ENCODE measurements at places on chromosomes 12 and 14.
A peak's percentile ranks its signal among the peaks of the same experiment; 100 is the strongest.

- no peak for DNase-seq
These were observed 138.1 kb downstream of the BCL11B start for GRCh38 chr14:99133636-99134515.

DNA sequence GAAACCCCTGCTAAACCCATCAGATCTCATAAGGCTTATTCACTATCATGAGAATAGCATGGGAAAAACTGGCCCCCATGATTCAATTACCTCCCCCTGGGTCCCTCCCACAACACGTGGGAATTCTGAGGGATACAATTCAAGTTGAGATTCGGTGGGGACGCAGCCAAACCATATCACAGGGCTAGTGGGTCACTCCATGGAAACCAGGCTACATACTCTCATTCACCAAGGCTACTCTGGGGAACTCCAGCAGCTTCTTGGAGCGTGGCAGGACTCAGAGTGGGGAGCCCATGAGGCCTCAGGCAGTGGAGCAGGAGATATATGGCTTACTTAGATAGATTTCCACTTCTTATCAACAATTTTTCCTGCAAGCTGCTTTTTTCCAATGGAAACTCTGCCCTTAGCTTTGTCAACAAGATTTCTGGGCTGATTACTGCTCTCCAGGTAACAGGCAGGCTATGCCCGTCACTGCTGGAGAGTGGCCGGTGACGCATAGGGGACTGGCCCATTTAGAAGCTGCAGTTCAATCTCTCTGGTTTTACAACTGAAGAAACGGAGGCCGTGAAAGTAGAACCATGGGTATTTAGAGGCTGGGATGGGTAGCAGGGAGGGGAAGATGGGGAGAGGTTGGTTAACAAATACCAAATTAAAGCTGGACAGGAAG is 16.5 kb downstream of the VDR start:
- DNase-seq: no peak

DNA sequence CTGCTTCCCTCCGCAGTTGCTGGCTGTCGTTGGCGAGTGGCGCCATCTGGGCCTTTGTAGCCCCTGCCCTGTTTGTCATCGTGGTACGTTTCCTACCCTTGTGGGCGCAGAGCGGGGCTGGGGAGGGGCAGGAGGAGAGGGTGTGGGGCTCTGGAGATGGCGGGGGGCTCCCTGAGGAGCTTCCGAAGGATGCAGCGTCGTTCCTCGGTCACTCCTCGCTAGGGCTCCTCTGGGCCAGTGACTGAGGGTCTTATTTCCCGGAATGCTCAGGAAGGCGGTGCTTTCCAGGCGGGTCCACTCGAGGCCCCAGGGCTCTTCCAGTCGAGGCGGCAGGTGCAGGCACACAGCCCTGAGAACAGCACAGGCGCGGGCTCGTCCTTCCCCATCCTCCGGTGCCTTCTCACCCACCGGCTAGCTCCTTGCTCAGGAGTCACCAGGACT is 167.1 kb downstream of the ADGRD1 start:
- DNase-seq: no peak

- DNase-seq: no peak
These were observed 345.5 kb downstream of the BCAT1 start for GRCh38 chr12:24603371-24603770.

- peak; percentile 74 for DNase-seq
These were observed 108.4 kb downstream of the BRMS1L start for GRCh38 chr14:35934499-35934898.

DNA sequence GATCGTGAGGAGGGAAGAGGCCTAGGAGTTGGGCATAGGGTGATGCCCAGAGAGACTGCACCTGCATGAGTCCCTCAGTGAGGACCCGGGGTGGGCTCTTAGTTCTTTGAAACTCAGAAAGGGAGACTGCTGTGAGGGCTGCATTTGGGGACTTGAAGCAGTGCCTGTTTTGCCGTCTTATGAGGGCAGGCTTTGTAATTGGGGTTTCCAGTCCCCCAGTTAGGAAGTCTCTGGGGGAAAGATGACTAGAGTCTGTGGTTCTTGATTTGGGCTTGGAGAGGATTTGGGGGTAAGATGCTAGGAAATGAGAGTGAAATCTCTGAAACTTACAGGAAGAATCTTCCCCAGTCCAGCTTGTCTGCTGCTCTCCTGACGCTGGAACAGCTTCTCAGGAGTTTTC is 99.6 kb downstream of the ARF6 start:
- no peak for DNase-seq

DNA sequence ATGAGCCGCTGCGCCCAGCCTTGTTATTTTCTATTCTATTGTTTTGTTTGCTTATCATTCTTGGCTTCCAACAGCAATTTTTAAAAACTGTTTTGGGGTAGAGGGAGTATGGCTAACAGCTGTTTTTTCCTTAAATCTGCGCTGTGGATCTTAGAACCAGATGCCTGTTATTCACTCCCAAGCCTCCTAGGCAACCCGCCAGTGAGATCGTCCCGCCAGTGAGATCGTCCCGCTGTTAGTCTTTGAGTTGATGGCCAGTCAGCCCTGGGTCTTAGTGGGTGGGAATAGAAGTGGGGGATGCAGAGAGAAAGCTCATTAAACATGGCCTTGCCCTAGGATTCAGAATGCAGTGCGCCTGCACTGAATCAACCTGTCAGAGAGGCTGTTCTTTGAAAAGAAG is 67.3 kb upstream of the BICD1 start:
- no peak for DNase-seq

- DNase-seq: no peak
These were observed 40.4 kb downstream of the P2RX4 start for GRCh38 chr12:121250359-121250758.

- no peak for DNase-seq
These were observed 49.8 kb downstream of the PAPLN start for GRCh38 chr14:73287071-73287470.

DNA sequence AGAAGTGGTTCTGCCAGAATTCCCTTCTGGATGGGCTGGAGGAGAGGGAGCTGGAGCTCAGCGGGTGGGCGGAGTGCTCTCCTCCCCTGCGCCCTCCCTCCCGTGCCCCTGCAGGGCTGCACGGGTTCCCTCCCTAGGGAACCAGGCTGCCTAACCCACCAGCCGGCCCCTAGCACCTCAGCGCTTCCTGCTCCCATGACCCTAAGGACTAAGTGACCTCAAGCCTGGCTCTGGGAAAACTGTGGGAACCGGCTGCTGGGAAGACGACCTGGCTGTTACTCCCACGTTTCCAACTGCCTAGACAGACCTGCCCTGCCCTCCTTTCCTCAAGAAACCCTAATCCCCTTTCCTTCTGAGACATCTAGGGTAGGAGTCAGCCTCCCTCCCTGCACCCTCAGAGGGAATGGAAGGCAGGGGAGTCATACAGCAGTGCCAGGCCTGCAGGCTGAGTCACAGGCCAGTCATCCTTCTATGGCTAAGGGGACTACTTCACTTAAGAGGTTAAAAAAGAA is 31.5 kb downstream of the SLC6A12 start:
- no peak for DNase-seq

- no peak for DNase-seq
These were observed 183.4 kb upstream of the GZMB start for GRCh38 chr14:24817212-24818057.

- peak; percentile 19 for DNase-seq
These were observed 1.1 kb upstream of the CKAP4 start for GRCh38 chr12:106248846-106249371.

- DNase-seq: no peak
These were observed 32.2 kb downstream of the SLC25A21 start for GRCh38 chr14:37140176-37140575.

DNA sequence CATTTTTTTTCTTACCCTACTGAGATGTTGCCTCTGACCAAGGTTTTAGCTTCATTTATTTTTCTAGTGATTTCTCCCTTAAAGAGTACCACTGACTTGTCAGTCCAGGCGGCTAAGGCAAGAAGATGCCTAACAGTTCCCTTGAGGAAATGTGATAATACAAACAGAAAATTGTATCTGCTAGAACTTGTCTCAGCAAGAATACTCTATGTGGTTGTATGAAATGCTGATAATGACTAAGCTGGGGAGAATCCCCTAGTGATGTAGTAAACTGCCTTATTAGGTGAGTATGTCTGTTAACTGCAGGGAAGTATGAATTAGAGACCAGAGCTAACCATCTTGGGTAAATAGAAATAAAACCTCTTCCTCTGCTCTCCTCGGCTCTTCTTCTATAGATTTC is 6.7 kb downstream of the C12orf54 start:
- peak; percentile 5 for DNase-seq

DNA sequence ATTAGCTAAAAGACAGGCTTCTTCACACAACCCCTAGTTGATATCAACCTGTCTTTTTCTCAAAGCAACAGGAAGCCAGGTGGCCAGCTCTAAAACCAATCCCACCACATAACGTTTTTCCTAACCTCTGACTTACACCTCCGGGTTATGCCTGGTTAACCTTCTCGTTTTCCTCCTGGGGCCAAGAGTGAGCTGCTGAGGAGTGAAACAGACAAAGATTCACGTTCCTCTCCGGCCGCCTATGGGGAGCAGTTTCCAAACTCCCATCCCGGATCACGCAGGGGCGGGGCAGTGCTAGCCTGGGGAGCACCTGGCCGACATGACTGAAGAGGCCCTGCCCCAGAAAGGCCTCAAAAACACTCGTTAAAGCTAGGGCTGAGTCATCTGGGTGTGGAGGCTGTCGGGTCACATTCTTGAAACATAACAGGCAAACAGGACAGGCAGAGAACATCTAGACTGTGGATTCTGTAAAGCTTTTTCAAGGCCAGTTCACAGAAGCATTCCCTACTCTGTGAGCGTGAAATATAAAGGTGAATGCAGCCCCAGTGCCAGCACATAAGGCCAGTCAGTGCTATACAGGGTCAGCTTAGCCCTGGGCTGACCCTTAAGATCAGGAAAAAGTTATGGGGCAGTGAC is 25.9 kb upstream of the LGALS3 start:
- DNase-seq: peak; percentile 83

DNA sequence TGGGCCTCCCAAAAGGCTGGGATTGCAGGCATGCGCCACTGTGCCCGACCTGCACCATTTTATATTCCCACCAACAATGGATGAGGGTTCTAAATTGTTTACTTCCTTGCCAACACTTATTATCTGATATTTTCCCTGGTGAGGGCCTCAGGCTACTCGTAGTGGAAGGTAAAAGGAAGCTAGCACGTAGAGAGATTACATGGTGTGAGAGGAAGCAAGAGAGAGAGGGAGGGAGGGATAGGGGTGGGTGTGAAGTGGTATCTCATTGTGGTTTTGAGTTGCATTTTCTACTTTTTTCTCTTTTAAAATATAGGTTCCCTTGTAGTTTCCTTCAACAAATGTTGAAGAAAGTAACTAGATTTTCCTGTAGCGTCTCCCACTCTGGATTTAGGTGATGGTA is 30.9 kb downstream of the MYO1H start:
- DNase-seq: no peak

DNA sequence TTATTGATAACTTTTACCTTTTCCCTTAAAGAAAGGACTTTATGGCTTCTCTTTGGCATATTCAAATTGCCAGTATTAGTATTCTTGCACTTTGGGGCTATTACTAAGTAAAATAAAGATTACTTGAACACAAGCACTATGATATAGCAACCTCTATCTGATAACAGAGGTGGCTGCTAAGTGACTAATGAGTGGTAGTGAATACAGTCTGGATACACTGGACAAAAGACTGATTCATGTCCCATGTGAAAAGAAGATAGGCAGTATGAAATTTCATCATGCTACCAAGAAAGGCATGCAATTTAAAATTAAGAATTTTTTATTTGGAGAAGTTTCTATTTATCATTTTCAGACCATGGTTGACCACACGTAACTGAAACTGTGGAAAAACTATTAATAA is 399.9 kb downstream of the FSCB start:
- DNase-seq: no peak

DNA sequence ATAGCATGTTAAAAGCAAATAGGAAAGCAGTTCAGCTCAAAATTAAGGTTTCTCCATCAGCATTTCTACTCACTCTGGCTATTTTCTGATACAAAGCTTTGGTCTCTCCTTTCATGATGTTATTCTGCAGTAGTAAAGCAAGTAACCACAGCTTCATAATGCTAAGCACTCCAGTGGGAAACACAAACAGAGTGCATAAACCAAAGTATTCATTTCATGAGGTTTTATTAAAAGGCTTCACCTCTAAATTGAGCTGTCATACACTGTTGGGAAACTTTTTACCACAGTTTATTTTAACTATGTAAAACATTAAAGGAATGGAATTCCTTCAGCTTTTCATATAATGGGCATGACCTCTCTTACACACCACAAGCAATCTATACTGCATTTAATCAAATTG is 157.9 kb upstream of the LMO3 start:
- no peak for DNase-seq

GRCh38 chr14:44804391-44804790 is 157.4 kb downstream of the KLHL28 start:
- no peak for DNase-seq

DNA sequence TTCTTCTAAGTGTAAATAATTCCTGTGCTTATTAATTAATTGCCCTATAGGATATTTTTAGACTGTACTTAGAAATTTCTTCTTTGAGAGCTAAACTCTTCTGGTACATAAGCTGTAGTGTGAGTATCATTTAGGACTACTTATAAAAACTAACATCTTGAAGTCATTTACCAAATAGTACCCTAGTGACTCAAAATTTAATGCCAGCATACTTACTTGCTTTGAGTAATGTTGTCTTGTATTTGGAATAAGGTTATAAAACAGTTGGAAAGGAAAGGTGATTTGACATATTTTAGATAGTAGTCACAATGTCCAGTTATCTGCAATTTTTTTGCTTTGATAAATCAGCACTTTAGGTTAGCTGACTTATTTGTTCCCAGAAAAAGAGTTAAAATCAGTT is 39.1 kb downstream of the SPATA7 start:
- DNase-seq: no peak

GRCh38 chr14:54570047-54570446 is 3.1 kb downstream of the SAMD4A start:
- no peak for DNase-seq

DNA sequence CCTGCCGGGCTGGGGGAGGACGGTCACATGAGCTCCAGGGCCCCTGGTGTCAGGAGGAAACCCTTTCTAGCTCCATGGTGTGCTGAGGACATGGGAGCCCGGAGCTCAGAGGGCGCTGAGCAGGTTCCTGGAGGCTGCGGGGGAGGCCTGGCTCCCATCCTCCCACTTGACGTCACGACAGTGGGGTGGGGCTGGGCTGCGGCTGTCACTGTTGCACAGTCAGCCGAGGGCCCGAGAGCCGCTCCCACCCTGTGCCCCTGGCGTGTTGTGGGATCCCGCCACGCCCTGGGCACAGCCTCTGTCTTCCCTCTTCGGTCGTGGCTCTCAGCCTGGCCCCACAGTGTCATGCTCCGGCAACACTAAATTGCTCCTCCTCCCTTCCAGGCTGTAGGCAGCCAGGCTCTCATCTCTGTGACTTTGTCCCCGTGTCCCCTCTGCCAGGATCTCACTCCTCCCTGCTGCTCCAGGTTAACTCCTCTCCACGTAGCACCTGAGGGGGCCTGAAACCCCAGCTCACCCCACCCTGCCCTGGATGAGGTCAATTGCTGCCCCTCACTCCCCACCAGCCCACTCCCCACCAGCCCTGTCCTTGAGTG is 33.0 kb downstream of the BEGAIN start:
- no peak for DNase-seq

GRCh38 chr12:6534945-6535696 is 804 bp downstream of the GAPDH start:
- peak; percentile 90 for DNase-seq
